CD4-positive, alpha-beta T cell treated with Interleukin-12 subunit alpha and Interleukin-12 subunit beta, for 1 hour (primary cell): ENCODE measurements at places on chromosomes 11 and 22.

DNA sequence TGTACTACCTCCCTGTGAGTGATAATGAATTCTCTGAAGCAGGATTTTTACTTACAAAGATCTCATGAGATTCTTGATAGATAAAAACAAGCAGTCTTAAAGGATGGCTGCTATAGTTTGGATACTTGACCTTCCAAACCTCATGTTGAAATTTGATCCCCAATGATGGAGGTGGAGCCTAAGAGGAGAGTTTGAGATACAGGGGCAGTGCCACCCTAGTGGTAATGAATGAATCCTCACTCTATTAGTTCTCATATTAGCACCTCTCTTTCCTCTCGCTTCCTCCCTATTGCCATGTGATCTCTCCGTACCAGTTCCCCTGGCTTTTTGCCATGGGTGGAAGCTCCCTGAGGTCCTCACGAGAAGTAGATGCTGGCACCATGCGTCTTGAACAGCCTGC, 37.9 kb upstream of the OR8B8 start:
- no peak for DNase-seq

DNA sequence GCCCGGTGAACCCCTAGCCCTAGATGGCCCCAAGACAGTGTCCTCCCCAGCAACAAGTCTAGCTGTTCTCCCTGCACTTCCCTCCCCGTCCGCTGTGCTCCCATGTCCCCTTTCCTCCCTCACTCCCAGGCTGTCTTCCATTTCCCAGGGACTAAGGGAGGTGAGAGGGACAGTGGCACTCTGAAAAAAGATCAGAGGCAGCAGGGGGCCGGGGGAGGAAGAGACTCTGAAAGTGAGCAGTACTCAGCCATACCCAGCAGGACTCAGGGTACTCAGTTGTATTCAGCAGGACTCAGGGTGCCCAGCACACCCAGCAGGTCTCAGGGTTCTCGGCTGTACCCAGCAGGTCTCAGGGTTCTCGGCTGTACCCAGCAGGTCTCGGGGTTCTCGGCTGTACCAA, 48.4 kb upstream of the THY1 start:
- no peak for DNase-seq

- DNase-seq = no peak
These were observed 8.9 kb downstream of the PATL1 start for GRCh38 chr11:59659981-59660380.

- no peak for DNase-seq
These were observed 80.5 kb downstream of the PGR start for GRCh38 chr11:101049123-101049522.

DNA sequence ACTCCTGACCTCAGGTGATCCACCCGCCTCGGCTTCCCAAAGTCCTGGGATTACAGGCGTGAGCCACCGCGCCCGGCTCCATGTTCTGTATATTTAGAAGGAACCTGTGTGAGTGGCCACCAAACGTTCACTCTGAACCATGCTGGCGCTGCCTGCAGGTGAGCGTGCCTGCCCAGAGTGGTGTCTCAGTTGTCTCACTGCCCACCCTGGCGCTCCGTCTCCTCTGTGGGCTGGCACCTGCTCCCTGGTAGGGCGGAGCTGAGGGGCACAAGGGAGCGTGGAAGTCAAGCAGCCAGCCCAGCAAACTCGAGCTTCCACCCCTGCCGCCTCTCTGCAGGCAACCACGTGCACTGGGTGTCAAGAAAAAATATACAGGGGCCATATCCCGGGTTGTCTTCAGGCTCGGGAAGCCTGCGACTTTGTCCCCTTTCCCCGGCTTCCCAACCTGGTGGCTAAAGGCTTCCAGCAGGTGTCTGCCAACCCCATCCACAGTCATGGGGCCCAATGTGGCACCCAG, 16.7 kb downstream of the TXN2 start:
- DNase-seq = no peak

DNA sequence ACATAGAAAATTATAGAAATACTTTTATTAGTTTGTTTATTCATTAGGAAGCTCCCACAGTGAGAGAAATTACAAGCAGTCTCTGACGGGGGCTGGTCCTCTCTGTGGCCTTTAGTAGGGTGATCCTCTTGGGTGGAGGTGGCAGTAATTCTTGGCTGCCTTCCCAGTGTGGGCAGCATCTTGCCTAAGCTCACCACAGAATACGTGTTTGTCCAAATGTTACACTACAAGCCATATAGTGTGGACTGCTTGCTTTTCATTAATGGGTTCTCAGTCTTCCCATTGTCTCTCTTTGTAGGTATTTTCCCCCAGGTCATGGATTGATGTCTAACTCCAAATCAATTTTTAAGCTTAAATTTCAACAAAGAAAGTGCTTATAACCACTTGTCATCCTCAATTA, 43.3 kb downstream of the ENDOD1 start:
- DNase-seq = no peak

DNA sequence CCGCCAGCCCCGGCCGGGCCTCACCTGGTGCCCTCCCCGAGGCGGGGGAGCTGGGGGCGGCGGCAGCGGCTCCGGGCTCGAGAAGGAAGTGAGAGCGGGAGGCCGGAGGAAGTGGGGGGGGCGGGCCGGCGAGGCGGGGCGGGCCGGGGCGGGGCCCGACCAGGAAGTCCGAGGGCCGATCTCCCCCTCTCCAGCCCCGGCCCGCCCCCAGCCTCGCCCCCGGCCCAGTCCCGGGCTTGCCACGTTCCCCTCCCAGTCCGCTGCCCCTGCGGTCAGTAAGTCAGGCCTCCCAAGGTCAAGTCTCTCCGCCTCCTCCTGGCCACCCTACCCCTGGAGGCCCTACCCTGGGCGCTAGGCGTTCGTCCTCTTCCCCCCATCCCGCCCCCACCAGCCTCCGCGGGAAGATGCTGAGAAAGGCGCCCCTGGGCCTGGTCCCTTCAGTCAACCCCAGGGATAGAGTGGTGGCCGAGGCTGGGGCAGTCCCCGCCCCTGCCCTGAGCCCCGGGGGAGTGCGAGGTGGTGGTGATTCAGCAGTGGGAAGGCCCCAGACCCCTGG, at the start of gene RHOG:
Gene RHOG, minus strand, starts transcription at position 90 of the 556 bp plus-strand sequence. CDS start 12,821 bp downstream, outside the sequence.
- DNase-seq = no peak

GRCh38 chr11:116697639-116698038, 75.1 kb downstream of the BUD13 start:
- DNase-seq = no peak

DNA sequence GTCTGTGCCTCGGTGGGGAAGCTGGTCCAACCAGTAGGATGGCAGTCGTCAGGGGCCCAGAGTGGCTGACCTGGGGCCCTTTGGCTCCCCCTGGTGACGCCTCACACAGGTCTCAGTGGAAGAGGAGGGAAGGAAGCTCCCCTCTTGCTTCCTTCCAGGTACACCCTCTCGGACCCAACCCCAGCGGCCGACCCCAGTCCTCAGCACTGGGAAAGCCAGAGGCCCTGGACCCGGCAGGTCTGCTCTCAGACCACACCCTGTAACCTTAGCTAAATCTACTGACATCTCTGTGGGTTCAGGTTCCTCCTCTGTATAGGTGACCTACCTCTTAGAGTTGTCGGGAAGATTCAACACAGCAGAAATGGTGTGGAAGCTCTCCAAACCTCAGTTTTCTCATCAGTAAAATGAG, 3.4 kb upstream of the SCUBE1 start:
- peak; percentile 66 for DNase-seq

DNA sequence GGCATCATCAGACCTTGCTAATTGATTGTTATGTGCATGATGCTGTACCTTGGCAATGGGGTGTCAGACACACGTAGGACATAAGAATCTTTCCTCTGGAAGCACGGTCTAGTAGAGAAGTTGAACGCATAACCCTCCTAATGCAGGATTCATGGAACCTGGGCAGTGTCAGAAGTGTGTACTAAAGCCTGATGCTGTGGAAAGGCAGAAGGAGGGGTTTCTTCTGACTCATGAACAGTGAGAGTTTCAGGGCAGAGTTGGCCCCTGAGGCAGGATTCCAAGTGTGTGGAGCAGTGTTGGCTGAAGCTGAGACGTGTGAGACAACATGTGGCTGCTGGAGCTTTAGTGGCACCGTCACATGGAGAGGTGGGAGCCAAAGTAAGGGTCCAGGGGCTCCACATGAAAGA, 3.5 kb downstream of the PANX1 start:
- DNase-seq = no peak

GRCh38 chr11:88320149-88320559, 17.4 kb downstream of the CTSC start:
- DNase-seq = no peak

DNA sequence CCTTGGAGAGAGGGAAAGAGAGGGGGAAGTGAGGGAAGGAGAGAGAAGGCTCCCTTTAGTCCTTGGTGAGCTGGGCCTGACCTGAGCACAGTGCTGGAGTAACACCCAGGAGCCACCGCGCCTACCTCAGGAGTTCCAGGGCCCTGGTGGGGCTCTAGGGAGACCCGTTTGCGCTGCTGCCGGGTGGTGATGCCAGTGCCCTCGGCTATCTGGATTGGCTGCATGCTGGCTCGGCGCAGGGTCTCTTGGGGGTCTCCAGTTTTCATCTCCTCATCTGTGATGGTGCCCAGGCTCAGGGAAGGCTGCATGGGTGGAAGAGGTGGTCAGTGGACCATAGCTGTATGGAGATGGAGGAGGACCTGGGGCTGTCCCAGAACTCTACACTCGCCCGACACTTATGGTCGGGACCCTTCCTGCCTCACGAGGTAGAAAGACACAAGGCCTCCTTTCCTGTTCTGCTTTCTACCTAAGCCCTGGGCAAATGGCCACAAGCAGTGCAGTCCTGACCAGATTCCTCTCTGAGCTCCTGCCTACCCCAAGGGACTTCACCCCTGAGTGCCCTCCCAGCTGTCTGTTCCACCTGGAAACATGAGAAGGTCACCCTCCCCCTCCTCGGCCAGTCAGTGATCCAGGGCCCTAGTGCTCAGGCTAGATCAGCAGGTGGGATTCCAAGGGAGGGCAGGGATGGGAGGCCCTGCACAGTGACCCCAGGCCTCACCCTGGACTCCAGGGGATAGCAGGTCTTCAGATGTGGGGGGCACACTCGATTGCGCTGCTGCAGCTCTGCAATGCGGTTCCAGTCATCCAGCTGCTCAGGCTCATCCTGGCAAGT, 6.0 kb downstream of the IL18BP start:
- DNase-seq = no peak

- no peak for DNase-seq
These were observed 4.0 kb downstream of the KCNJ1 start for GRCh38 chr11:128862908-128863660.

DNA sequence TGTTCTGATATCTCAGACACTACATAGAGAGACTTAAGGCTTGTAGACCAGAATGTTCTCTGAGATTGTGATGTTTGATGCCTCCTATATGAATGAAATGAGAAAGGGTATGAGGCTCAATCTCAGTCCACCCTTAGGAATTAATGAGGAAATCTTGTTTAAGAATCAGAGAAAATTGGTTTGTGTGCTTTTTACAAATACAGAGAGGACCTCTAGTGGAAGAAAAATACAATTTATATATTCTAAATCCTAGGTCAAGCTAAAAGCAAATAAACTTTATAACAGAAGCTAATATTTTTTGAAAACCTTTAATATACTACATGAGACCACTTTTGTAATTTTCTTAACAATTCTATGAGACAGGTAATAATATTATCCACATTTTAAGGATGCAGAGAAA, 5.0 kb upstream of the OR52H1 start:
- no peak for DNase-seq

GRCh38 chr11:36478700-36479329, 31.3 kb downstream of the TRAF6 start:
- DNase-seq = peak; percentile 55

- DNase-seq = no peak
These were observed 18.4 kb upstream of the PITPNB start for GRCh38 chr22:27937453-27937852.

DNA sequence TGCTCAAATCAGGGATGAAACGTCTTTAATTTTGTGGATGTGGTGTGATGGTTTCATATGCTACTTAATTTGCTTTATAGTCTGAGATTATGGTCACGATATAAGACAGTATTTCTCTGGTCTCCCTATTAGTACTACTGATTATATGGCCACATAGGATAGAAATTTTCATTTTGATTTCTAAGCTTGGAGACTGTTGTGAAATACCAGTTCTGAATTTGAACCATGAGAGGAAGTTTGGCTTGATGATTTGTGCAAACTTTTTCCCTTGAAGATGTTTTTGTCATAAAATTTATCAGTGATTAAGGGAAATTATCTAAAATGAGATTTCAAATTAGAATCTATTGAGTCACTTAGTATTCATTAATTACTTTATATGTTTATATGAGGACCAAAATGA, 2.7 kb downstream of the RNF169 start:
- DNase-seq = no peak

DNA sequence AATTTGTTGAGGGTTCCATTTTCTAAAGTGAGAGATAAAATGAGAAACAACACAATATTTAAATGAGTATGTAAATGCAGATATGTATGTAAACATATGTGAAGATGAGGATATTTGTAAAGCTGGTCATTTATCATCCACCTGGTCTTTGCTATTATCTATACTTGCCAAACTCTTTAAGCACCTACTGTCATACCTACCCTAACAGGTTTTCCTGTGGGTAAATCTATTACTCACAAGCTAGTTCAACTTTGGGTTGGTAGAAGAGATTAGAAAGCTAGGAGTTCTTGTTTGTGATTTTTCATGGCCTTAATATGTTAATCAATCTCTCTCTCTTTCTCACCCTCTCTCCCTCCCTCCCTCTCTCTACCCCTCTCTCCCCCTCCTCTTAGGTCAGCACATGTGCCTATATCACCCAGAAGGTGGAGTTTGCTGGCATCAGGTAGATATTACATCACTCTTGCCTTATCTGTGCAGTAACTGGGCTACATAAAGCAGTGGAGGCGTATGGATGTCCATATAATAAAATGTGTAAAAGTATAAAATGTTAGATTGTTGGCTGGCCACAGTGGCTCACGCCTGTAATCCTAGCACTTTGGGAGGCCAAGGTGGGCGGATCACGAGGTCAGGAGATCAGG, 14.7 kb downstream of the DEPDC5 start:
- no peak for DNase-seq

GRCh38 chr11:27383645-27384044, 20.6 kb upstream of the CCDC34 start:
- DNase-seq = no peak

DNA sequence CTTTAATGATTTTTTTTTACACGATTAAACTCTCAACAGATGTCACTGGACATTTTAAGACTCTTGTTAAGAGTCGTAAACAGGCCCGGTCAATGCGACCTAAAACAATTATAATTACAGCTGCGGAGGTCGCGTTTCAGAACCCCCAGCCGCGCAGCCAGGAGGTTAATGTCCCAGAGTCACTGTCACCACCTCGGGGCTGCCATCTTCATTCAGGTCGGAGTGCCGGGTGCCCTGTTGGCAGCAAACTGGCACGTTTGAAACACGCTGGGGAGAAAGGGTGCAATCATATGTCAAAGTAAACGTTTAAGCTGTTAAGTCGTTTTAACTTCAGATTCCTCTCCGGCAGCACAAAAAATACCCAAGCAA, 711 bp upstream of the PHF21B start:
- no peak for DNase-seq

GRCh38 chr11:9838961-9839360, 175.1 kb downstream of the SWAP70 start:
- no peak for DNase-seq

GRCh38 chr22:20117633-20118299, 740 bp upstream of the TRMT2A start:
- DNase-seq = peak; percentile 60
